ENCODE measurements at places on chromosomes 6 and 20. TPM values are rescaled to one million over a fixed set of nuclear protein-coding genes. Genes with fewer than 3 reads are reported as not detected.

The HLA-DQA2 gene
- total RNA-seq = not detected

The EIF6 gene
- 422 TPM for total RNA-seq

The VGLL2 gene
- not detected for total RNA-seq

The PREP gene
- total RNA-seq = 36.1 TPM

The CST5 gene
- total RNA-seq = not detected

The SRMS gene
- total RNA-seq = not detected

The UFL1 gene
- total RNA-seq = 5.5 TPM

All from A549 treated with CORT108297 at 1 μM for 4 hours (cell line).